Activated CD4-positive, alpha-beta T cell treated with anti-CD3 and anti-CD28 coated beads, Interleukin-2, amount 50 U/mL, for 48 hours (primary cell): ENCODE measurements at places on chromosomes 7 and 10.

- no peak for DNase-seq
Observed at GRCh38 chr10:48526846-48527505, 77.9 kb downstream of the ARHGAP22 start.

DNA sequence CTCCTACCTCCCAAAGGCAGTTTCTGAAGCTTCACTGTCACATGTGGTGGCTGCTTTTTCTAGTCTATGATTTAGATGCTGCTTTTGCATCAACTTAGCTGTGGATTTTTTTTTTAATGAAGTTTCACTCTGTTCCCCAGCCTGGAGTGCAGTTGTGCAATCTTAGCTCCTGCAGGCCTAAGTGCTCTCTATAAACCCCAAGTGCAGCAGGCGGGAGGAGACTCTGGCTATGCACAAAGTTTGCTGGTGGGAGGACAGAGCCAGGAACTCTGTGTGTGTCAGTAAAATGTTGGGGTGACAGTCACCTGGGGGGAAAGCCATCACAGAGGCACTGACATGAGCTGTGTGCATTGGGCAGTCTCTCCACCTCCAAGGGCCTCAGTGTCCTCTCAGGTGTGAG, 138.8 kb upstream of the FAM20C start:
- no peak for DNase-seq

- no peak for DNase-seq
Observed at GRCh38 chr7:103048833-103049232, 25.8 kb downstream of the FBXL13 start.

GRCh38 chr10:71076473-71077142, 135.8 kb upstream of the UNC5B start:
- DNase-seq: no peak

GRCh38 chr10:59582780-59583179, 126.9 kb downstream of the SLC16A9 start:
- no peak for DNase-seq

DNA sequence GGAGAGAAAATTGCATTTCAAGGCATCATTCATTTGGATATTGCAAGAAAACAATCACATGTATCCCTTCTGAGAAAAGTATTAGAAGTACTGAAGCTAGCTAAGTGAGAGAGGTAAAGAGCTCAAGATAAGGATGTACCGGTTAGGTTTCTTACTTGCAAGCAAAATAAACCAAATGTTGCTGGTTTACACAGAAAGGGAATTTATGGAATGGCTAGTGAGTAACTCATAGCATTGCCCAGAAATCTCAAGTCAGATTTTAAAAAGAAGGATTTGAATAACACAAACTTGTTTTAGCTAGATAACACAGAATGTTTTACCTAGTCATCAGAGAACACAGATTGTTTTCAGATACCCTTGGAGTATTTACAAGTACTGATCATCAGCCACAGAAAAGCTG, 30.6 kb downstream of the KLHL7 start:
- no peak for DNase-seq

- no peak for DNase-seq
Observed at GRCh38 chr7:97007583-97007861, 2.2 kb downstream of the DLX6 start.

- no peak for DNase-seq
Observed at GRCh38 chr10:4048236-4048864, 263.3 kb upstream of the KLF6 start.

GRCh38 chr10:48639632-48640031, 34.8 kb upstream of the ARHGAP22 start:
- DNase-seq: no peak

DNA sequence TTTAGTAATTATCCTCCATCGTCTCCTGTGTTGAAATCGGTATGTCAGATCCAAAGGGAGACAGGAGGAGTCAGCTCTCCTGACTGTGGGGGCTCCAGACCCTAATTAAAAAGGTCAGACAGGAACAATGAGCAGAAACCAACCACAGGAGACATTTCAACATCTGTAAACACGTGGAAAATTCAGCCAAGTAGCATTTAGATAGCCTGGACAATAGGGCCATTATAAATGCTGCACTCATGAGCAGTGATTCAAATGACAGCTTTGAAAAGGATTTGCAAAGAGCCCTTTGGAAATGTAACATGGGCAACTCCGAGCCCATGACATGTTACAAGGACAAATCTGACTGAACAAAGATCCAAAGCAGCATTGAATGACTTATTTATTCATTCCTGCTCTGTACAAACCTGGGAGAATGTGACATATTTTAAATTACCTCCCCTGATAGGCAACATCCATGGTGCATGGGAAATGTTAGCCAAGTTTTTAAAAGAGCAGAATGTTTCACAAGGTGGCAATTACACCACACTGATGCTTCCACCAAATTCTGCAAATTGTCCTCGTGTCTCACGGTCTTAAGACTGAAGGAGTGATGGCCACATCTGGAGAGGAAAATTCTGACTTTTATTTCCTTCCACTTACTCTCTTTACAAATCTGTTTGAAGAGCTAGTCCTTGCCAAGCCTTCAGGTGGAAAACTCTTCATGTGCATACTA, 113.3 kb upstream of the KMT2E start:
- no peak for DNase-seq

DNA sequence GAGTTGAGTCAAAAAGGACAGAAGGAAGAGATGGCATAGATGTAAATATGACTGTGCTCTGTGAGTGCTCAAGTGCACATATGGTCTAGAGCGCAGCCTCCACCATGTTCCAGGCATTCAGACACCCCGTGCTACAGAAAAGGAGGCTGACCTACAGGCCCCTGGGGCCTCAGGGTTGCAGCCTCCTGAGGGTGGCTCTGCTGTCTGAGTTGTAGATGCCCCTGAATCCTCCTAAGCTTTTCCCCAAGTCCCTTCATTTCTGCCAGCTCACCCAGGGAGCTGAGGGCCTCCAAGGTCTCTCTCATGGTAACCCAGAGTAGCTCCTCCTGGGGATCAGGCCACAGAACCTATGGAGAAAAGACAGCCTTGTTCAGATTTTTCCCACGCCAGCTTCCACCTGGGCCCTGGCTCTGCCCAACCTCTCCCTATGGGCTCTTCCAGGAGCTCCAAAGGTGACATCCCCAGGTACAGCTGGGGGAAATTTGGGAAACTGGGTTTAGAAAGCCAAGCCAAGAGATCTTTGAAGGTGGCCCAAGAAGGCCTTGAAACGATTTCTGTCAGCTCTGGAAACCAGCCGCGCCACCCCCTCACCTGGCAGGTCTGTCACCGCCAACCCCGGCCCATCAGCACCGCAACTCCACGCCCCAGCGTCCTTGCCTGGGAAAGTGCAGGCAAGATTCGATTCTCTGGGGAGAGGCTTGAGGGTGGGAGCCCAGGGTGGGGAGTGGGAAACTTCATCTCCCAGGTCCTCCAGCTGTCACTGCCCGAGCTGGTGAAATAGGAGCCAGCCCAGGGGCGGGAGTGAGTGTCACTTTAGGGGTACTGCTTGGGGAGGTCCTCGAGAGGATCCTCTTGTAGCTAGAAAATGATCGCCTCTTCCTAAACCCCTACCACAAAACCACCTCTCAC, 2.4 kb downstream of the ZNF467 start:
- no peak for DNase-seq

DNA sequence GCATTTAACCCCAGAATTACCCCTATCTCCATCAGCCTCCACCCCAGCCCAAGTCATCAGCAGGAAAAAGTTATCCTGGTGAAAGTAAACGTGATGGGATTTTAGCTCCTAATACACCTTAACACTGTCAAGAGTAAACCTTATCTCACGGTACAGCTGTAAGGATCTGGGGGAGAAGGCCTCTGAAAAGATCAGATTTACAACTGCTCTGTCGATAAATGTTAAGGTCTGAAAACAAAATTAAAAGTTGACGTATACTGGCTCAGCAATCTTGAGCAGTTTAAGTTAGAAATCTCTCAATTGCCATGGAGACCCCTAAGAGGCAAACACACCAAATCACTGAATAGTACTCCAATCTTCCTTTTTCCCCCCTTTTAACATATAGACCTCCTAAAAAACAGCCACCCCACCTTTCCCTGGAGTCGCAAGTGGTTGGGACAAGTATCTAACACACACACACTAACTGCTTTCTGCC, 6.1 kb downstream of the SKAP2 start:
- no peak for DNase-seq

DNA sequence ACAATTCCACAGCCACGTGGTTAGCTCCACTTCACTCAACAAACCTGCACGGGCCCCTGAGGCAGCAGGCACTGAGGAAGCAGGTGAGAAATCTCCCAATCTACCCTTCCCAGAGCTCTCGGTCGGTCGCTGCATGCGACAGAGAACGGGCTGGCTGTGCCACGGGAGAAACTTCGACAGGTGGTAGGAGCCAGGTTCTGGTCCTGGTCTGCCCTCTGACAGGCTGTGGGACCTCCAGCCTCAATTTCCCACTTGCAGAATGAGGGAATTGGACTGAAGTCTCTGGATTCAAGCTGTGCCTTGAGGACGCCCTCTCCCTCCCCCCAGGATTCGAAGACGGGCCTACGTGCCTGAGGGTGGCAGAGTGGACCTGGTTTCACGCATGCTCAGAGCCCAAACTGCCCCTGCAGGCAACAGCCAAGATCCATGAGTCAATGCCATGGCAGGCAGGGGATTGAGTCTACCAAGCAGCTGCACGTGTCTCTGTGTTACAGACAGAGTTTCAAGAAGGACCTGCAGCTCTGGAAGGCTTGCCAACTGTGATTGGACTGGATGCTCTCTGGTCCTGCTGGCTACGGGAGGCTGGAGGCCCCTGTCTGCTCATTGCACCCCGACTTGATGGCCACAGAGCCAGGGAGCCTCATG, 215.0 kb downstream of the USP6NL start:
- DNase-seq: no peak

GRCh38 chr7:70317356-70317755, 719.1 kb downstream of the AUTS2 start:
- DNase-seq: no peak

- no peak for DNase-seq
Observed at GRCh38 chr10:98486421-98486820, 39.7 kb upstream of the HPS1 start.

DNA sequence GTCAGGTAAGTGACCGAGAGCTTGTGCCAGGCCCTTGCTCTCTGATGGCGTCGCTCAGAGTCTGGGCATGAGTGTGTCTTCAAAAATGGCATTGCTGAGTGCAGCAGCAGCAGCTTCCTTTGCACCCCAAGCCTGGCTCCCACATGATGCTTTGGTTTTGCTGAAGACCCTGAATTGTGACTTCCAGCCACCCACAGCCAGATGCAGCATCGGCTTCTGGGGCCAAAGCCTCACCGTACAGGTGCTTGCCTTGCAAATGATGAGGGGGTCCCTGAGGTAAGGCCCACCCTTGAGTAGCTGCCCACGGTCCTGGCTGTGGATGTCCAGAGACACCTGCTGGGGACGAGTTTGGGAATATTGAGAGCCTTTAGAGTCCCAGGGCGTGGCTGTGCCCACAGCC, 57.9 kb downstream of the JAKMIP3 start:
- DNase-seq: no peak

DNA sequence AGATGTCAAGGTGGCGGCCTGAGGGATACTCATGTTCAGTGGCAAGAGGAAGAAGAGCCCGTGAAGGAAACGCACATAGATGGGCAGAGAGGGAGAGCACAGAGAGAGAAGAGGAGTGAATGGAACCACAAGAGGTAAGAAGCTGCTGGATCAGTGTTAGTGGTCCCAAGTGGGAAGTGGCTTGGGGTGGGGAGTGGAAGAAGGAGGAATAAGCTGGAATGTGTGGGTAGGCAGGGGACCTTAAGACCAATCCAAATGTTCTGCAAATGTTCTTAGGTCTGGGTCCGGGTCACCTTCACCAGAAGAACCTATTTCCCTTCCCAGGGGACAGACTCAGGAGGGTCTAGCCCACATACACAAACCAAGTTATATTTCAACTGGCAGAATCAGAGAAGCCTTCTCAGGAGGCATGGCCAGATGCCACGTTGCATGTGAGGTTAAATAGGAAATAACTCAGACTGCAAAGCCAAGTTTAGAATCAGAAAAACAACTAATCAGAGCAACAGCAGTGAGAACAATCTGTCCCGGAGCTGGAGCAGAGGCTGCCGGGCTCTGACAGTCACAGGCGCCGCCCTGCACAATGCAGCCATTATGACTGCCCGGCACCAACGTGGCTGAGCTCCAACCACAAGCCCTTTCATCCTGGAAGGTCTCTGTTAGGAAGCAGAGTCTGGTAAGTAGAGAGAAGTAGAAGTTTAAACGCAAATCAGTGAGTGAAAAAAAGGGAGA, 78.6 kb upstream of the ARMC3 start:
- DNase-seq: no peak

DNA sequence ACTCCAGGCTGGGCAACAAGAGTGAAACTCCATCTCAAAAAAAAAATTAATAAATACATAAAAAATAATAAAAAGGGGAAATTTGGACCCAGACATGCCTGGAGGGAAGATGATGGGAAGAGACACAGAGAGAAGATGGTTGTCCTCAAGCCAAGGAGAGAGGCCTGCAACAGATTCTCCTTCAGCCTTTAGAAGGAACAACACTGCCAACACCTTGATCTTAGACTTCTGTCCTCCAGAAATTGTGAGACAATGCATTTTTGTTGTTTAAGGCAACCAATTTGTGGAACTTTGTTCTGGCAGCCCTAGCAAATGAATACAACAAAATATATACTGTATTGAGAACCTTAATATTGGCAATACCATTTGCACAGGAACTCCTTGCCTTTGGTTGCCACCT, 180.3 kb upstream of the TNS3 start:
- DNase-seq: no peak

- no peak for DNase-seq
Observed at GRCh38 chr10:23981520-23982309, 227.2 kb upstream of the KIAA1217 start.

DNA sequence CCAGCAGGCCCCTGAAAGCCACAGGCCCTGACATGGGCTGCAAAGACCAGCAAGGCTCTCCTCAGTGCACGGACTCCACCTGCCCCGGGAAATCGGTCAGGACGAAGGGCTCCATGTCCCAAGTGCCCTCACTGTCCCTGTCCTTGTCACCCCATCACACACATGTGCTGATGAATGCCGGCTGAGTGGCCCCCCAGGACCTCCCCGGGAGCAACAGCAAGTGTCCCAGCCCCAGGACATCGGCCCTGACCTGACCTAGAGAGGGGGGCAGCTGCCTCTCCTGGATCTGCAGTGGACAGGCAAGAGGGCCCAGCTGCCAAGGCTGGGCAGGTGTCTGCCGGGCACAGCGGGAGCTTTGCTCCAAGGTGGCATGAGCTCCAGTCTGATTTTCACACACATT, 49.8 kb downstream of the STK32C start:
- DNase-seq: no peak
